Epithelial cell of alveolus of lung (primary cell): ENCODE measurements at places on chromosomes 12 and 14. TPM values are rescaled to one million over a fixed set of nuclear protein-coding genes. Genes with fewer than 3 reads are reported as not detected.

The IL23A gene
- 0.13 and 0.56 TPM in 2 replicates for total RNA-seq

The INF2 gene
- 34.7 and 35.0 TPM in 2 replicates for total RNA-seq

The TCL1B gene
- not detected in 2 replicates for total RNA-seq

The CCDC197 gene
- not detected in 2 replicates for total RNA-seq

The KLRG1 gene
- 1.4 and 3.0 TPM in 2 replicates for total RNA-seq

The RTL1 gene
- total RNA-seq = not detected in 2 replicates

The CLEC4C gene
- total RNA-seq = not detected in 2 replicates

The VSX2 gene
- total RNA-seq = not detected in 2 replicates

The PPFIA2 gene
- 2.2 TPM in 1 of 2 replicates, not detected in the other for total RNA-seq

The TAS2R7 gene
- total RNA-seq = not detected in 2 replicates

The PAN2 gene
- 9.1 and 38.4 TPM in 2 replicates for total RNA-seq

The CMTM5 gene
- total RNA-seq = 2.2 TPM in 1 of 2 replicates, not detected in the other

The SPRYD4 gene
- 1.0 and 1.2 TPM in 2 replicates for total RNA-seq

The UBR7 gene
- 25.2 and 33.3 TPM in 2 replicates for total RNA-seq

The ZNF219 gene
- 6.2 and 19.7 TPM in 2 replicates for total RNA-seq

The FAM90A1 gene
- total RNA-seq = 0.13 and 0.80 TPM in 2 replicates

The NDRG2 gene
- total RNA-seq = 2.7 and 12.0 TPM in 2 replicates

The GRIN2B gene
- not detected in 2 replicates for total RNA-seq

The RHOJ gene
- 1.4 and 5.3 TPM in 2 replicates for total RNA-seq

The TAS2R19 gene
- 0.40 TPM in 1 of 2 replicates, not detected in the other for total RNA-seq

The ETFBKMT gene
- 1.9 and 2.3 TPM in 2 replicates for total RNA-seq

The CMA1 gene
- not detected in 2 replicates for total RNA-seq

The CPM gene
- total RNA-seq = 5.2 and 5.4 TPM in 2 replicates
